ENCODE measurements at places on chromosomes 16 and 17.
A peak's percentile ranks its signal among the peaks of the same experiment; 100 is the strongest.

DNA sequence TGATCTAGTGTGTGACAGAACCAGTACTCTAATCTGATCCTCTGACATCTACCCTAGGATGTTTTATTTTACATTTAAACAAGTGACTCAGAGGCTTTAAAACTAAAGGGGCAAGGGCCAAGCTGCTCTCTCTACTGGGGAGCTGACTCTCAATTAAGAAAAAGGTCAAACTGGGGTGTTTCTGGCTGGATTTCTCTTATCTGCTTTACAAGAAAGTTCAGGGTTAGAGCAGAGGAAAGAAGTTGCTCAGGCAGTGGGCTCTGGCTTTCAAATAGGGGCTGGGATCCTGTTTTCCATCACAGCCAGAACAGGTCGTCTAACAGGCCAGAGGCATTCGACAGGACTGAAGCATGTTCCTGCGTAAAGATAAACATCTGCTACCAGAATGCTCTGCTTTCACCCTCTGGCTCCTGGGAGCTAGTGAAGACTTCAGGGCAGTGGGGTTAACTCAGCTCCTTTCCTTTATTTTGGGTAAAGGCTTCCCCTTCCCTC is 8.5 kb downstream of the MMP28 start:
- DNase-seq = no peak

DNA sequence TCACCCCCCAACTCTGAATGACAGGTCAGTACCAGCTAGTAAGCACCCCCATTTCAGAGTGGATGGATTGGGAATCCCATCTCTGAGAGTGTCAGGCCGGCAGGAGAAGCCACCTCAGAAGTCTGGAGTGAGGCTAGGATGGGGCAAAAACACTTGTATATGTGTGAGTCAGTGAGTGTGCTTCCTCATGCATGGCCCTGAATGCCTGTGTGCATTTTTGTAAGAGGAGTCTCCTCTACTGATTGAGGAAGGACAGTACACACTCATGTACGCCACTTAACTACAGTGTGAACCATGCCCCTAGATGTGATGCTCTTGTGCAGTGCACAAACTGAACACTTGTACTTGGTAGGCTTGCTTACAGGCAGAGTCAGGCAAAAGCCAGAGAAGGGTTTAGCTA is 22.3 kb upstream of the NAGS start:
- DNase-seq = no peak

DNA sequence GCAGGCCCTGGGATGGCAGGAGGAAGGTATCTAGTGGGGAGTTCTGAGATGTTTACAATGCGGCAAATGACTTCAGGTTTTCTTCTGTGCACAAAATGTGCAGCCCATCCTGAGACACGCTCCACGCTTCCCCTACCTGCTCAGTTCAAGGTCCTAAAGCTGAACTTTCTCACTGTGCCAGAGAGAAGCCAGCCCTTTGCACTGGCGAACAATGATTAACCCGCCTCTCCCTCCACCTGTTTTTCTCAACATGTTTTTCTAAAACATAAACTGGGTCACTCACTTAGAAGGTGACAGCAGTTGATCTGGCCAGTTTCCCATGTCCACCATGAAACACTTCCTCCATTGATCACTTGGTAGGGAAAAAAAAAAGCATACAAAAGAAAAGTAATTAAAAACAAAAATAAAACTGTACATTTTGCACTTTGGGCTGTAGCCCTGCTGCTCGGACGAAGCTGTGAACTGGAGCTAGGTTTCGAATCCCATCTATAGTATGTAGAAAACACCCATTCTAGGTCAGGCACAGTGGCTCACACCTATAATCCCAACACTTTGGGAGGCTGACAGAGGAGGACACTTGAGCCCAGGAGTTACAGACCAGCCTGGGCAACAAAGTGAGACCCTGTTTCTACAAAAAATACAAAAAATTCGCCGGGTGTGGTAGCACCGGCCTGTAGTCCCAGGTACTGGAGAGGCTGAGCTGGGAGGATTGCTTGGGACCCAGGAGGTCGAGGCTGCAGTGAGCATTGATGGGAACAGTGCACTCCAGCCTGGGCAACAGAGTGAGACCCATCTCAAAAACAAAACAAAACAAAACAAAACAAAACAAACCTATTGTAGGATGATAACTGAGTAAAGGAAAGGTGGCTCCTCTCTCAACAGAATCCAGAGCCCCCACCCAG is 6.1 kb upstream of the G6PC1 start:
- DNase-seq = no peak

GRCh38 chr17:78812855-78813254 is 27.8 kb downstream of the USP36 start:
- DNase-seq = no peak

GRCh38 chr17:58515286-58515685 is 848 bp upstream of the MTMR4 start:
- DNase-seq = no peak

DNA sequence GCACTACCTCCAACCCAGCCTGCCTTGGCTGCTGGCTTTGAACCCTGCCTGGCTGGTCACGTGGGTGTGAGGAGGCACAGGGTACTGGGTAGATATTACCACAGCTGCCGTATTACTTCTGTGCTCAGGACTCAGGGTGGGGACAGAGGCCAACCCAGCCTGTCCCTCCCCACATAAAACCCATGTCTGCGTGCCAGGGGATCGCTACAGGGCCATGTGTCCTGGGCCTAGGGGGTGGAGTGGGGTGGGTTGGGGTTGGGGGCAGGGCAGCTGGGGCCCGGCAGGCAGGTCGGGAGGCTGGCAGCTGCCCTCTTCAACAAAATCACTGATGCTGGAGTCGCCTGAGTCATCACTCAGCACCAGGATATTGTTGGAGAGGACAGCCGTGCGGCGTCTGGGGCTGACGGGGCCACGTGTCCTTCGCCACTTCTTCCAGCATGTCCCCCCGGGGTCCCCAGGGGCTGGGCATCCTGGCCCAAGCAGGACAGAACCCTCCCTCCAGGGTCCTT is 39.7 kb upstream of the PVALEF start:
- no peak for DNase-seq

- DNase-seq = no peak
These were observed 53.9 kb upstream of the TMC5 start for GRCh38 chr16:19363740-19364139.

- DNase-seq = no peak
These were observed 11.0 kb downstream of the GPRC5C start for GRCh38 chr17:74442670-74443515.

- DNase-seq = no peak
These were observed 6.6 kb upstream of the SLC12A3 start for GRCh38 chr16:56858374-56858773.

- no peak for DNase-seq
These were observed 10.4 kb downstream of the GPATCH8 start for GRCh38 chr17:44492706-44493272.

DNA sequence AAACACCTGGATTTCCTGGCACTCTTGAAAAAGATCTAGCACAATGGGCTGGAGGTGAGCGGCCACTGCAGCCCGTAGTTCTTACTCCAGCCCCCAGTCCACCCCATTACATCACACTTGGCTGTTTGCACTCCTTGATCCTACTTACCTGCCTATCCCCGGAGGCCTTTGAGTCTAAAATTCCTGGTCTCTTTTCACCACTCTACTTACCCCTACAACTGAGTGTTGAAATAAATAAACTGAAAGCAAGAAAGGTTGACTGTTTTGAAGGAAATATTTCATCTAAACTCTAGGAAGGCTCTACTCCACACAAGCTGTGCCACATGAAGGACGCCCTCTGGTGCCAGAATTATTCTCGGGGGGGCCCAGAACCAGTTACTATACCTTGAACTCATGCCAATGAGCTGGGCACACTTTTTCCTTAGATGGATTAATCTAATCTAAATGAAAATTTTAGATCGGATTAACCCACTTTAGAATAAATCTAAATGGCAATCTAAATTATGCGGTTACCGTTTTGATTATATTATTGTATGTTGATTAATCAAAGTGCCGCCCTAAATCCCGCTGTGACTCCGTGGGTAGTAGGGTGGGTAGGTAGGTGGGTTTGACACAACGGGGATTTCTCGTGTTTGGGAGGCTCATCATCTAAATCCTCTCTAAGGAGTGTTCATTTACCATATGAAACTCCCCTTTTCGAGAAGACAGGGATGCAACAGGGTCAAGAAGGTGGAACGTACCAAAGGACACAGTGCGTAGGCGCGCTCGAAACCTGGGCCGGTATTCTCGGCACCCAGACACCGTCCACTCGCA is 651 bp upstream of the EIF1 start:
- peak; percentile 77 for DNase-seq

GRCh38 chr17:40323391-40324381 is 14.7 kb downstream of the RARA start:
- peak; percentile 75 for DNase-seq

GRCh38 chr16:54657058-54657708 is 273.5 kb upstream of the IRX5 start:
- no peak for DNase-seq

DNA sequence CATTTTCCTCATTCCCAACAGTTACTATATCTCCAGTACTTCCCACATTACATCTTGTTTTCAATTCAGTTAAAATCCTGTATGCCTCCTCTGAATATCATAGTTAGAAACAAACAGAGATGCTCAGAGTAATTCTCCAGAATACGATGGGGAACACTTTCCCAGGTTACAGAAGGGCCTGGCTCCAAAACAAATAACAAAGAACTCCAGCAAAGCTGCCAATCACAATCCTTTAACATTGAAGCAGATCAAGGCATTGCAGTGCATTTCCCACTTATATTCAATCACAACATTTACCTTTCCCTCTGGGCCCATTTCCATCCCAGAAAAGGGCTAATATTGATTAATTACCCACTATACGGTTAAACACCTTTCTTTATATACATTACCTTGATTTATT is 29.4 kb upstream of the PMFBP1 start:
- DNase-seq = no peak

DNA sequence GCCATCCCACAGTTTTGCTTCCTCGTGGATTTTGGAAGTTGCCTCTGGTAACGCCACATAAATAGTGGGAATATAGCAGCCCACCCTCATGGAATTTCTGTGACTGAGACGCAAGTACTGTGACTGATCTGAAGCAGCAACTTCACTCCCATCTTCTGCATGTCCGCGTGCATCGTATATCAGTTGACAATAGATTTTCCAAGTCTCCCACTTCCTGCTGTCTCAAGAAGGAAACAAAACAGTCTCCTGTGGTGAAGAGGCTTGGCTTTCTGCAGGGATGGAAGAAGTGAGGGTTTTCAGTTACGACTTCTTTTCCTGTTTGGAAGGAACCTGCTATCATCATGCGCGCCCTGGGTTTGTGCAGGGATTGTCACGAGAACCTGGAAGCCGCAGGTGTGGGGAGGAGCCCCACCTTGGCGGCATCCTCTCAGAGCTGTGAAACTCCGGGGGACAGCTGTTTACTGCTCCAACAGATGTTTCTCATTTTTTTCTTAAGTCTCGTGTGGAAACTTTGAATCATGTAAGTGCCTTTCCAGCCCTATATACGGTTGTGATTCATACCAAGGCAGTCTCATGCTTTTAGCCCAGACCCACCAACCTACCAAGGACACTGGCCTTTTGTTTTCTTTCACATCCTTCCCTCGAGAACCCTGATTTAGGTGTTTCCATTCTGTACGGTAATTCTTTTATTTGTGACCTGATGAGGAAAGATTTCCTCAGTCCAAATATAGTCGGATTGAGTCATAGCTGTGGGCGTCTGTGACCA is 57.5 kb downstream of the WIPI1 start:
- no peak for DNase-seq

GRCh38 chr16:57637424-57637823 is 9.0 kb downstream of the ADGRG1 start:
- no peak for DNase-seq

- DNase-seq = no peak
These were observed 1.4 kb downstream of the TENT4B start for GRCh38 chr16:50154420-50154950.

GRCh38 chr16:97822-98221 is 19.8 kb downstream of the MPG start:
- DNase-seq = no peak

DNA sequence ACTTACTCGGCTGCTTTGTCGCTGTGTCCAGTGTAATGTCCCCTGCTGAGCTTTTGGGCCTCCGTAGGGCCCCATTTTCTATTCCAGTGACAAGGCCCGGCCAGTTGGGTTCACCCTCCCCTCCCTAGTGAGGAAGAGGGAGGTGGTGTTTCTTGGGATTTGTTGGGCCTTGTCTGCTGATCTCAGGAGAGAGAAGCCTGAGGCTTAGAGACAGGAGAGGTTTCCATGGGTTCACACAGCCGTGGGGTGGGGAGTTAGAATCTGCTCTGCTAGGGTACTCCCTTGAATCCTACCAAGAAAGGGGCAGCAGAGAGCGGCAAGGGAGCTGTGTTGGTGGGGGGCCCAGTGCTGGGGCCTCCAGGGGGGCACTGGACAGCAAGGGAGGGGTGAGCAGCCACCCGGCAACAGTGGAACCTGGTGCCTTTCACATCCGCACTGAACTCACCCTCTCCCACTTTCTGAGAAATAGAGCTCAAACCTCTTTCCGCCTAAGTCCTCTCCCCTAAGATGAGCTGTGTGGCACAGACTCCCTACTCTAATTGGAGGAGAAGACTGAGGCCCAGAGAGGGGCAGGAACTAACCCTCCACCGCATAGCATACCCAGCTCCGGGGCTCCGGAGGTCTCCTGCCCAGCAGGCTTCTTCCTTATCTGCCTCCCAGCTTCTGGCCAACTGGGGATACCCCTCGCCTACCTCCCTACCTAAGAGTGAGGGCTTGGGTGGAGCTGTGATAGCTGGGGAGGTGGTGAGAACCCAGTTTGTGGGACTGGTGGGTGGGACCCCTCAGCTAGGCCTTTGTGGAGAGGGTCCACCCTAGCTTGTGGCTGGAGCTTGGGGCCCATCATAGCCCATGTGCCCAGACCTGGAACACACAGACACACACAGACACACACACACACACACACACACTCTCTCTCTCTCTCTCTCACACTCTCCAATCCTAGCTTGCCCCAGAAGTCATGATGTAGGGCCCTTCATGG is 6.8 kb downstream of the TBKBP1 start:
- DNase-seq = peak; percentile 50

GRCh38 chr17:75225016-75225415 is 19.5 kb downstream of the NUP85 start:
- no peak for DNase-seq

- no peak for DNase-seq
These were observed 219.7 kb upstream of the SDK2 start for GRCh38 chr17:73863761-73864535.

- DNase-seq = no peak
These were observed 15.2 kb downstream of the PIEZO1 start for GRCh38 chr16:88769617-88770460.

DNA sequence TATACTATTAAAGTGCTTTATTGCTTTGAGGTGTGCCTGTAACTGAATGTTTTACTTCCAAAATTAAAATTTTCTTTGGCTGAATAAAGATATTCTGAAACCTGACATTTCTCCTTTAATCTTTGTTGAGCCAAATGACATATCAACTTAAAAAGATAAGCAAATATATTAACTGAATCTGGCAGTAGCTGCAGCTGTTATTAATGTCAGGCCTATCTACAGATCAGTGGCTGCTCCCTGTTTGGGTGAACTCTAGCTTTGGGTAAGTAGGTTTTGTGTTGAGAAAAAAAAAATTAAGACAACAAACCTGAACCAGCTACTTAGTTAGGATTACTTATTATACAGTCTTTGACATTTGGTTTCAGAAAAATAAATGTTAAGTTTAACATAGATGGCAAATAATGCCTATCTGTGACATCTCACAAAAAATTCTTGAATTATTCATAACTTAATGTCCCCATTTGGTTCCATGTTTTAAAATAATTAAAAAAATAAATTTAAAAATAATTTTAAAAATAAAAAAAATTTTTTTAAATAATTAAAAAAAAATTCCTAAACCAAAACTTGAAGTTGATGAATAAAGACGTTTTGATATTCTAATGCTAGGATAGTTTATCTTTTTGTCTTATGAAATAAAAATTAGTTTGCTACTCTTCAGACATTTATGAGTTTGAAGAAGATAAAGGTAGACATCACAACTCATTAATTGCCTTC is 19.8 kb downstream of the CPD start:
- no peak for DNase-seq

Data from CD8-positive, alpha-beta T cell (primary cell).